ENCODE measurements at places on chromosomes 7 and 10.
A peak's percentile ranks its signal among the peaks of the same experiment; 100 is the strongest.

GRCh38 chr10:109975244-109976190, 32.3 kb upstream of the ADD3 start:
- DNase-seq = no peak

DNA sequence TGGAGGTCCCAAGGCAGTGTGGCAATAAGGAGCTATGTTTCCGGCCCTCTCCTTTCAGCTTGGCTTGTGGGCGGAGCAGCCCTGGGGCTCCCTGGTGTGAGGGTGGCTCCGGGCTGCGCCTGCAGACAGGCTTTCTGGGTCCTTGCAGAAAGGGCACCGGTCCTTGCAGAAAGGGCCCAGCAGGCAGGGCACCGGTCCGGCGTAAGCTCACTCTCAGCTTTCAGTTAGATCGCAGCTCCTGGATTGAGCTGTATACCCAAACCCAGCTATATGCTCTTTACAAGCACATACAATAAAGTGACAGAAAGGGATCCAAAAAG, 293.8 kb upstream of the SHH start:
- no peak for DNase-seq

- no peak for DNase-seq
Observed at GRCh38 chr10:48309711-48310226, 3.3 kb downstream of the MAPK8 start.

DNA sequence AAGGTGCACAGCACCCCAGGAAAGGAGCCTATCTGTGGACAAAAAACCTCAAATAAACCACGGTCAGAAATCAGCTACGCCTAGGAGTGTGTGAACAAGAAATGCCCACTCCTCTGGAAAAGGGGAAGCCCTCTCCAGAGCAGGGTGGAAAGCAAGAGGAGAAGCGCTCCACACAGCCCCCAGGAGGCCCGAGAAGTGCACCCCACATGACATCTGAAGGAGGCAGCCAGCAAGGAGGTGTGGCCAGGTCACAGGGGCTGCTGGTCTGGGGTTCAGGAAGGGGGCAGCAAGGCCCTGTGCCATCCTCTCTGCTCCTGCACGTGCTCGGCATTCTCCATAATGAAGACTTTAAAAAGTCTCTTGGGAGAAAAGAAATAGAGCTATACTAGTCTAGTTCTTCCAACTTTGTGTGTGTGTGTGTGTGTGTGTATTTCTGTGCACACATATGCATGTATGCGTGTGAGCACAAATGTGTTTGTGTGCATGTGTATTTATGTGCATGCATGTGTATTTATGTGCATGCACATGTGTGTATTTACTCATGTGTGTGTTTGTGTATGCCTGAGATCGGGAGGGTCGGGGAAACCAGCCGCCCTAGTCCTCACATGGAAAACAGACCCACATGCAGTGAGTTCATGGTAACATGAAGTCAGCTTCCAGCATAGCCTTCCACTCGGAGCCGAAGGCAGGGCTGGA, 76.5 kb downstream of the TNS3 start:
- no peak for DNase-seq

DNA sequence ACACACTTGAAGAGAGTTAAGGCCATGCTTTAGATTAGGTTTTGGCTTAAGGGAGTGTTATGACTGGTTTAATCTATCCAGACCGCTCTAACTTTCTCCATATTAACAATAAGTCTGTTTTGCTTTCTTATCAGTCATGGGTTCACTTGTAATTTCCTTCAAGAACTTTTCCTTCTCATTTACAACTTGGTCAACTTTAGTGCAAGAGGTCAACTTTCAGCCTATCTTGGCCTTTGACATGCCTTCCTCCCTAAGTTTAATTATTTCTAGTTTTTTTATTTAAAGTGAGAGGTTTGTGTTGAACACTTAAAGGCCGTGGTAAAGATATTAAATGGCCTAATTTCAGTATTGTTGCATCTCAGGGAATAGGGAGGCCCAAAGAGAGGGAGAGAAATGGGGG, 75.6 kb downstream of the MKLN1 start:
- DNase-seq = no peak

- no peak for DNase-seq
Observed at GRCh38 chr7:121138262-121138933, 149.9 kb downstream of the CPED1 start.

GRCh38 chr7:41504214-41504980, 198.5 kb downstream of the INHBA start:
- DNase-seq = no peak

DNA sequence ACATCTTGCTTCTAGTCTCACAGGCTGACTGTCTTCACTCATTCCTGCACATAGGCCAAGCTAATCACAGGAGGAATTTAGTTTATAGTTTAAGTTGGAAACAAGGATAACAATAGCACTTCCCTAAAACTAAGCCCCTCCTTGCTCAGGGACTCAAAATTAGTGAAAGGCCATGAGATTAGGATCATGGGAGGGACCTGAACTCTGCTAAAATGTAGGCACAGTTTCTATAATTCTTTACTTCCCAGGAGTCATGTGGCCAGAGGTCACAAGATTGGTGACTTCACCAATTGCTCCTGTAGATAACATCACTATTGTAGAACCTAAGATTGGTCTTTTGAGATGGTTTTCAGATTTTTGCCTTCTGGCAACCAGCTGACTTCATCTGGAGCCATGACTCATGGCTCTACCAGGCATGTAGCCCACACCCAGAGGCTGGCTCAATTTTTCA, 14.8 kb upstream of the UPP1 start:
- DNase-seq = no peak

DNA sequence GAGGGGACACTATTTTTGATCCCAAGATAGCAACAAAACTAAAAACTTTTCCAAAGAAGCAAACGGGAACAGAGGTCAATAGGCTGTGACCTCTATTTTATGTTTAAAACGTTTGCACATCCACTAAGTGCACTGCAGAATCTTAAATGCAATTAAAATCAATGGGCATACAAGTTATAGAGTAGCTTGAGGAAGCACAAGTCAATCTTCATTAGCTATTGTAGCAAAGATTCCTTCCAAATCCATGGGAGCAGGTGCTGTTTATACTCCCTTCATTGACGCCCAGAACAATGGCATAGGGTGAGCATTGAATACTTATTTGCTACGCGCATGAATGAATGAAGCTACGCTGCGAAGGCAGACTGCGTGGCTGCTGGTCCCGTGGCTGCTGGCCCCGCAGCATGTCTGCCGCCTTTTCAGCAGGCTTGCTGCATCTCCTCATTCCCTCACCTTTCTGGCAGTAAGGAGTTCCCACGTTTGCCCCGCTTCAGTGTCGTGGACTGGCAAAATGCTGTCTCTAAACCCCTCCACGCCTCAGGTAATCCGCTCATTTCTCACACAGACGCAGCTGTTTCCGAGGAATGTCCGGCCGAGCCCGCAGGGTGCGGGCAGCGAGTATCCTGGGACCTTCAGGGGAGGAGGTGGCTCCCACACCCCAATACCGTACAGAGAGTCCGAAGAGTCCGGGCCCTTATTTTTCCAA, 754 bp upstream of the PHYHIPL start:
- no peak for DNase-seq

DNA sequence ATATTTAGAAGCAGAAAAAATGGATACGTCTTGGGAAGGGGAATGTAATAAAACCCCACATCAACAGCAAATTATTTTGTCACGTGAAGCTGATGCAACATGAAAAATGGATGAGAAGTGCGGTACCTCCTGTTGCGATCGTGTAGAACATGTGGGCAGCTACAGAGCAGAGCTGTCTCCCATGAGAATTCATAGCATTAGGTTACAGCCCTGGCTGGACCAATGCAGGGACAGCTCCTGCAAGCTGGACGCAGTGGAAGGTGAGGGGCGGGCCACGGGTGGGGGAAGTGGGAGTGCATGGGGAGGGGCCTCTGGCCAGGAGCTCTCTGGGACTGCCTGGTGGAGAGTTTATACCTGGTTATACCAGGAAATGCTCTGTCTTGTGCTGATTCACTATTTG, 120.3 kb downstream of the GATA3 start:
- DNase-seq = no peak

DNA sequence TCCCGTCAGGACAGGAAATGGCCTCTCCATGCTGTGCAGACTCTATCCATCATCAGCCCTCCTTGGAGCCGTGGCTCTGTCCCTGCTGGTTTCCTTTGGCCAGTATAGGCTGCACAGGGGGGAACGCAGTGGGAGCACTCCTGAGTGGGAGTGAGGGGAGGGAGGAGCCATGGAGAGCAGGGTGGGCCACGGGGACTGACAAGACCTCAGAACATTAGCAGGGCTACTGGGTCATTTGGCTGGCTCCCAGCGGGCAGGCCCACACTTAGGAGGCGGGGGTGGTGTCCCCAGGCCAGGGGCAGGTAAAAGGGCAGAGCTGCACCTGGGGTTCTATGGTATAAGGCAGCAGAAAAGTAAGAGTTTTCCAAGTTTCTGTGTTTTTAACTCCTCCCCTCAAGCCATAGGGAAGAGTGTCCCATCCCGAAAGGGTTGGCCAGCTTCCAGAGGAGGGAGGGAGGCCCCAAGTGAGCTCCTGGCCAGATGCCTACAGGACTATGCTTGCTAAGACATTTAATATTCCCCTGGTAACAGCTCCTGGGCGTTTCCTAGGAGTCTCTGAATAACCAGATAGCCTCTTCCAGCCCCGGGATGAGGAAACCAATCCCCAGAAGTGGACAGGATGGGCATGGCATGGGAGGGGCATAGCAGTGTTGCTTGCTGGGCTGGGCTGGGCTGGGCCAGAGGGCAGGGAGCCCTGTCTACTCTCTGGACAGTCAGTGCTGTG, 5.5 kb upstream of the OPN4 start:
- no peak for DNase-seq

- DNase-seq = no peak
Observed at GRCh38 chr10:47042199-47042473, 130.9 kb downstream of the PTPN20 start.

GRCh38 chr10:29050081-29050480, 238.8 kb upstream of the LYZL1 start:
- DNase-seq = no peak

DNA sequence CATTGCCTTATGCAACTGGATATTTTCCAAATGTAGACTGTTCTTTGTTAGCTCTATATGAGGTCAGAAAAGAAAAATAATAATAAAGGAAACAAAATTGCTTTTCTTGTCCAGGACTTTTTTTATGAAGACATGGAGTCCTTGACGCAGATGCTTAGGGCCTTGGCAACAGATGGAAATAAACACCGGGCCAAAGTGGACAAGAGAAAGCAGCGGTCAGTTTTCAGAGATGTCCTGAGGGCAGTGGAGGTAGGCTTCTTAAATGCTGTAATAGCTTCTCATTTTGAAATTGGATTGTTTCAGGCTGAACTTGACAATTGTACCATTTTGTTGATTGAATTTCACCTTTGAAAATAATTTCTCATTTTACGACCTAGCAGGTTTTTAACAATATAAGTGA, 12.9 kb upstream of the LSMEM1 start:
- no peak for DNase-seq

DNA sequence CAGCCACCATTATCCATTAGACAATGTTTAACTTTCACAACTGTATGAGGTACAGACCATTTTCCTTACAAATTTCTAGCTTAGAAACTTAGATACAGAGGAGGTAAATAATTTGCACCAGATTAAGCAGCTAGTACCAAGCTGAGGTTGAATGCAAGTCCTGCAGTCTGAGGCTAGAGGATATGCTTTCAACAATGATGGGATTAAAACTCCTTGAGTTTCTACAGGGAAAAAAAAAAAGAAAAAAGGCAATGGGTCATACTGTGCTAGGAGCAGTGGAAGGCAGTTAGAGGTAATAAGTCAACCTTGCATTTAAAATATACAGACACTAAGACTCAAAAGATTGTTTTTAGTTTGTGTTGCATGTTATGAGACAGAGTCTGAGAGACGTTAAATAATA, 86.5 kb downstream of the SEMA3A start:
- no peak for DNase-seq

DNA sequence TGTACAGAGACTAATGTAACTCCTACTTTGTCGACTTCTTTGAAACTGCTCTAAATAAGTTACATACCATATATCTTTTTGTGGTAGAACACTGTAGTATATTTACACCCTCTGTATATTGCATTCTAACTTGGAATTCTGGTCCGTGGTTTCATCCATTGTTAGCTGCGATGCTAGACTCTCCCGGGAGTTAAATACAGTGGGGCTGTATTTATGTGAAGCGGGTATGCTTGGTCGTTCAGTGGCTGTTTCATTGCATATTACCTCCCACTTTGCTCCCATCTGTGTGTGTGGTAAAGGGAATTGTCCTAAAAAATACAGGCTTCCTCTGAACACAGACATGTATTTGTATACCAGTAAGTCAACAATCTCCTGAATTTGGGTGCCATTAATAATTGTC, 231.1 kb downstream of the SLC25A13 start:
- no peak for DNase-seq

DNA sequence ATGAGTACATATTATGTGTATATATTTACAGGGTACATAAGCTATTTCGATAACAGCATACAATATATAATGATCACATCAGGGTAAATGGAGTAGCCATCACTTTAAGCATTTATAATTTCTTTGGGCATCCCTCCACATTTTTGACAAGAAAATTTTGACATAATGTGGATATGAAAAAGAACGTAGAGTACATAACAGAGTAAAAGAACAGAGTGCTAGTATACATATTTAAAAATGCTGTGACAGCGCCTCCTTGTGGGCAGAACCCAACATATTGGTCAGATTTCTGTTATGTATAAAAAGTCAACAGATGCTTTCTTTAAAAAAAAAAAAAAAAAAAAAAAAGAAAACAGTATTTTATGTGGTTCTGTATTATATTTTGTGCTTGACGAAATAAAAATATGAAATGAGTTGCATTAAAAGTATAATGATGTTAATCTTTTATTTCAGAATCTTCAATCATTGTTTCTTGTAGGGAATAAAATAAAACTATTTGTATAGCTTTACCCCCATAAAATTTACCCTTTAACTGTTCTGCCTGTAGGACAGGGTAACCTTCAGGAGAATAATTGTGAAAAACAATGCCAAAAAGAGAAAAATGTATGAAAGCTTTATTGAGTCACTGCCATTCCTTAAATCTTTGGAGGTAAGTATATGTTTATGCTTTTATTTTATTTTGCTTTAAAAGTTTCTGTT, 18.3 kb upstream of the HBP1 start:
- DNase-seq = peak; percentile 56

DNA sequence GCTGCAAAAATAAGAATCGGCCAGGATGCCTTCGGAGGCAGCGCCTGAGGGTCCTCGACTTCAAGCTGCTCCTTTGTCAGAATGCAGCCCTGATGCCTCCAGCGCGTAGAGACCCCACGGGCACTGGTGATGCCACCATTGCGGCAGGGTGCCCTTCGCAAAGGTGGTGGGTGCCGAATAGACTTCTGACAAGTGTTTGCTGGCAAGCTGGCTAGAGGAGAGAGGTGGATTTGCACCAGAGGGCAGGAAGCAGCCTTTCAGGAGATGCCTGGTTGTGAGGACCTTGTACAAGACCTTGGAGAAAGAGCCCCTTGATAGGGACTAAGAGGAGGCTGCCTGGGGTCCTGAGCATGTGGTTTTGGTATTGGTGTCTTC, 103.2 kb upstream of the PPIF start:
- DNase-seq = no peak

DNA sequence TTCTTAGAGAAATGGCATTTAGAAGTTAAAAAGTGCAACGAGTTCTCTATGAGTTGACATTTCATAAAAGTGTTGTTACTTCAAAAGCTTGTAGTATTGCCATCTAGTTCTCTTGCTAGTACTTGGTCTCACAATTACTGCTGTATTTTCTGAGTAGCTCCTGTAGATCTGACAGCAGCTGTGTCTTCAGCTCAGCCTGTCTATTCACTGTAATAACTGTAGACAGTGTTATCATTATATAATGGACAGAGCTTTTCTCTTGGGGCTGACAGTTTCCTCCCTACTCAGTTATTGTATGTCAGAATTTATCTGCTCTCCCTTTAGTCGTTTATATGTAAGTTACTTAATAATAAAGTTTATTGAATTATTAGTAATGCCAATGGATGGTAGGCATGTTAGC, 388.7 kb upstream of the VSTM2A start:
- DNase-seq = no peak

- no peak for DNase-seq
Observed at GRCh38 chr7:26065652-26066051, 86.3 kb upstream of the NFE2L3 start.

All from stimulated activated CD8-positive, alpha-beta memory T cell treated with anti-CD3 and anti-CD28 coated beads, Interleukin-4, amount 100 ng/mL, for 1 hour (primary cell).